Stomach (tissue), 19 donors: ENCODE measurements at places on chromosomes 6 and 20. TPM values are rescaled to one million over a fixed set of nuclear protein-coding genes. Genes with fewer than 3 reads are reported as not detected.

GRCh38 chr20:10992731-10993130 is 318.9 kb upstream of the JAG1 start:
- H3K36me3 ChIP-seq, result no peaks in the 10 kb centered on the region
- H3K4me3 ChIP-seq, result no peak overlapping the region
- no peaks in the 10 kb centered on the region for H3K4me1 ChIP-seq
- no peak overlapping the region for H3K27ac ChIP-seq

DNA sequence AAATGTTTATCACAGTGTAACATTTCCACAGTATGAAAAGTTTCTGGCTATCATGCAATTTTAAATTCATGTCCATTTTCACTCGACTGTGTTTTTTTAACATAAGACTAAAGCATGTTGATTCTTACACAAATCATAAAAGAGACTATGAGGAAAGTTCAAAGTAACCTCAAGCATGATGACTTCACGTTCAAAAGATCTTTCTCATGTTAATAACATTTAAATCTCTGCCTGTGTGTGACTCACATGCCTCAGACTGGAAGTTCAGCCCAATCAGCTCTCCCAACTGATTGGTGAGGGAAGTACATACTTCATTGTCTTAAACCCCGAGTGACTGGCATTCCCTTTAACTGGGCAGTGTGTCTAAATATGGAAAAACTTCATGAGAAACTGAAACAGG is 37.4 kb downstream of the ATXN1 start:
- H3K4me3 ChIP-seq, result no peak overlapping the region
- no peaks in the 10 kb centered on the region for H3K27me3 ChIP-seq
- H3K36me3 ChIP-seq, result no peaks in the 10 kb centered on the region
- DNase-seq, result no peak
- H3K27ac ChIP-seq, result peak overlapping the region; percentile 83

- no peaks in the 10 kb centered on the region for H3K36me3 ChIP-seq
- no peaks in the 10 kb centered on the region for H3K4me1 ChIP-seq
- H3K4me3 ChIP-seq, result no peak overlapping the region
- no peak for DNase-seq
- no peaks in the 10 kb centered on the region for H3K27me3 ChIP-seq
- no peak overlapping the region for H3K27ac ChIP-seq
Measured at GRCh38 chr20:39090906-39091305, 128.8 kb downstream of the DHX35 start.

- peaks cover 18% of the 10 kb centered on the region for H3K27me3 ChIP-seq
- no peaks in the 10 kb centered on the region for H3K4me1 ChIP-seq
- H3K4me3 ChIP-seq, result no peak overlapping the region
Measured at GRCh38 chr6:28757429-28758045, 166.2 kb downstream of the TRIM27 start.

- H3K4me1 ChIP-seq, result peaks cover 46% of the 10 kb centered on the region
- no peaks in the 10 kb centered on the region for H3K27me3 ChIP-seq
- peak overlapping the region; percentile 77 for H3K27ac ChIP-seq
- peak; percentile 49 for DNase-seq
- peaks cover 90% of the 10 kb centered on the region for H3K36me3 ChIP-seq
Measured at GRCh38 chr6:111564482-111564945, 41.2 kb downstream of the TRAF3IP2 start.

DNA sequence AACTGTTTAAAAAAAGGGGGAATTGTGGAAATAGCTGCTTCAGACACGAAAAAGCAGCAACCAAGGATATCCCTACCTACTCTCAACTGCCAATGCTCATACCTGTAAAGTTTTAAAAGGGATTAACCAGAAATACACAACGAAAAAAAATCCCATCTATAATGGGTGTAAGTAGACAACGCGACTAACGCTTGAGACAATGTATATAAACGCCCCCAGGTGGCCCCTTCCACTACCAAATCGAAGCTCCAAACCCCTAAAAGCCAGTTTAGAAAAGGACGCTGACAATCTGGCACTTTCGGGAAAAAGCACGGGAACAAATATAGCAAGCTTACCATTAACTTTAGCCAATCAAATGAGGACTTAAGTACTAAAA is 94.5 kb upstream of the BTN3A2 start:
- H3K36me3 ChIP-seq, result no peaks in the 10 kb centered on the region
- H3K27ac ChIP-seq, result no peak overlapping the region
- no peak for DNase-seq
- H3K4me1 ChIP-seq, result peaks cover 29% of the 10 kb centered on the region

- no peak overlapping the region for H3K27ac ChIP-seq
- H3K4me3 ChIP-seq, result no peak overlapping the region
- H3K27me3 ChIP-seq, result peaks cover 77% of the 10 kb centered on the region
- no peaks in the 10 kb centered on the region for H3K4me1 ChIP-seq
- H3K36me3 ChIP-seq, result no peaks in the 10 kb centered on the region
- no peak for DNase-seq
Measured at GRCh38 chr20:63342561-63343459, 18.3 kb downstream of the CHRNA4 start.

- no peaks in the 10 kb centered on the region for H3K36me3 ChIP-seq
- DNase-seq, result no peak
- no peaks in the 10 kb centered on the region for H3K27me3 ChIP-seq
- H3K27ac ChIP-seq, result no peak overlapping the region
Measured at GRCh38 chr6:118963003-118963402, 28.0 kb upstream of the MCM9 start.

GRCh38 chr20:1490643-1491195 is 501 bp downstream of the SIRPB2 start:
- no peaks in the 10 kb centered on the region for H3K36me3 ChIP-seq
- peak overlapping the region; percentile 63 for H3K27ac ChIP-seq
- no peaks in the 10 kb centered on the region for H3K4me1 ChIP-seq
- peaks cover 5% of the 10 kb centered on the region for H3K27me3 ChIP-seq
- H3K4me3 ChIP-seq, result peak overlapping the region; percentile 27

DNA sequence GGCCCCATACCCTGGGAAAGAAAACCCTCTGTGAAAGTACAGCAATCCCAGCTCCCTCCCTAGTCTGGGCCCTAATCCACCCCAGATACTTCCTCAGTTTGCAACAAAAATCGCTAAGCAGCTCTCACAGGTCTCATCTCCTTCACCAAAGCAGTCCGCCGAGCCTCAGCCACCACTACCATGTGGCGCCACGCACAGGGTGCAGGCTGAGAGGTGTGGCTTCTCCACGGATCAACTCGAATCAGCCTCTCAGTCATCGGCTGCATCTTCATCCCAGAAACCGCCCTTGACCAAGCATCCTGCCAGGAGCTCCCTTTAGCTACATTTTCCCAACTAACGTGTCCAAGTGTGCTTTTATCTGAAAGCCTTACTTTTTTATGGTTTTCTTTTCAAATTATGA is 50.7 kb downstream of the ANKRD60 start:
- H3K27ac ChIP-seq, result no peak overlapping the region
- no peak for DNase-seq

GRCh38 chr6:148700047-148700715 is 46.6 kb upstream of the UST start:
- H3K36me3 ChIP-seq, result no peaks in the 10 kb centered on the region
- H3K27me3 ChIP-seq, result no peaks in the 10 kb centered on the region
- no peak overlapping the region for H3K27ac ChIP-seq
- H3K4me1 ChIP-seq, result peaks cover 5% of the 10 kb centered on the region
- no peak for DNase-seq

GRCh38 chr6:1834207-1834606 is 224.5 kb downstream of the FOXC1 start:
- H3K27ac ChIP-seq, result no peak overlapping the region
- H3K36me3 ChIP-seq, result no peaks in the 10 kb centered on the region

DNA sequence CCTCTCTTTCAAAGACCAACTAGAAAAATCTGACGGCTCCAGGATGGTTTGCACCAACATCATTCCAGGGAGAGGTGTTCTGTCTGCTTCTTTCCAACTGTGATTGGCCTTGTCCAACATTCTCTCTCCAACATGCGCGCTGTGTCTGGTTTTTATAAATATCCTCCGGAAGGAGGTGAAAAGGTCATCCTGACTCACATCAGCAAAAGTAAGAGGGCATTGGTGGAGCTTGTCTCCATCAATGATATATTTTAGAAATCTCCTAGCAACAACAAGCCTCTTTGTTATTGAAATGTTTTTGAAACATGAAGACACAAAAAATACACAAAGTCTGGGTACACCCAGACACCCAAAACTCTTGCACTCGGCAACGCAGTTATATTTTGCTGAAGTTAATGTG is 475.3 kb upstream of the JARID2 start:
- no peaks in the 10 kb centered on the region for H3K36me3 ChIP-seq
- DNase-seq, result no peak
- no peak overlapping the region for H3K27ac ChIP-seq
- no peaks in the 10 kb centered on the region for H3K27me3 ChIP-seq

GRCh38 chr6:33207552-33208090 is 679 bp upstream of the RING1 start:
- DNase-seq, result peak; percentile 87
- H3K27me3 ChIP-seq, result no peaks in the 10 kb centered on the region
- peak overlapping the region; percentile 97 for H3K27ac ChIP-seq

- peak overlapping the region; percentile 62 for H3K27ac ChIP-seq
- no peaks in the 10 kb centered on the region for H3K27me3 ChIP-seq
- peaks cover 21% of the 10 kb centered on the region for H3K4me1 ChIP-seq
- no peak overlapping the region for H3K4me3 ChIP-seq
- no peaks in the 10 kb centered on the region for H3K36me3 ChIP-seq
- no peak for DNase-seq
Measured at GRCh38 chr6:107821591-107821990, 2.5 kb downstream of the SCML4 start.

GRCh38 chr6:105482227-105482844 is 79.5 kb upstream of the PREP start:
- peak overlapping the region; percentile 36 for H3K27ac ChIP-seq
- DNase-seq, result peak; percentile 36
- H3K4me1 ChIP-seq, result peaks cover 33% of the 10 kb centered on the region
- H3K36me3 ChIP-seq, result no peaks in the 10 kb centered on the region
- no peaks in the 10 kb centered on the region for H3K27me3 ChIP-seq
- no peak overlapping the region for H3K4me3 ChIP-seq

DNA sequence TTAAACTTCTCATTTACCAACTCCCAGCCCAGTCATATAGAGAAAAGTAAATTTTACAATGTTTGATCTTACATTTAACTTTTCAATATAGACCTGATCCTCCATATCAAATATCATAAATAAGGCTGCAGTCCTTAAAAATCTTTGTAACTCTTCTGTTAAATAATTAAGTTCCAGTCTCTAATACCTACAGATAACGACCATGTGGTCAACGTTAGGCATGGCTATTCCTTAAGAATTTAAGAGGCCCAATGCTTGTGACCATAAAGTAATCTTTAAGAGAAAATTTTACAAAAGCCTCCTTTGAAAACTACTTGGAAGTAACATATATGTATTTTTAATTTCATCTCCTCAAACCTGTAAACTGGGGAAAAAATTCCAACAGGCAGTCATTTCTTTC is 1.6 kb downstream of the FBXO5 start:
- H3K4me3 ChIP-seq, result no peak overlapping the region
- no peaks in the 10 kb centered on the region for H3K27me3 ChIP-seq
- DNase-seq, result no peak
- no peaks in the 10 kb centered on the region for H3K36me3 ChIP-seq
- peaks cover 37% of the 10 kb centered on the region for H3K4me1 ChIP-seq

GRCh38 chr6:111592726-111593511 is 12.8 kb downstream of the TRAF3IP2 start:
- H3K27me3 ChIP-seq, result no peaks in the 10 kb centered on the region
- H3K36me3 ChIP-seq, result peaks cover 20% of the 10 kb centered on the region

- H3K27me3 ChIP-seq, result peaks cover 14% of the 10 kb centered on the region
- H3K27ac ChIP-seq, result no peak overlapping the region
- no peak for DNase-seq
- H3K4me1 ChIP-seq, result peaks cover 12% of the 10 kb centered on the region
- no peaks in the 10 kb centered on the region for H3K36me3 ChIP-seq
Measured at GRCh38 chr6:165804331-165805066, 141.5 kb upstream of the PDE10A start.

- no peaks in the 10 kb centered on the region for H3K27me3 ChIP-seq
- no peaks in the 10 kb centered on the region for H3K36me3 ChIP-seq
- no peak for DNase-seq
- no peak overlapping the region for H3K27ac ChIP-seq
- H3K4me1 ChIP-seq, result peaks cover 27% of the 10 kb centered on the region
Measured at GRCh38 chr6:56796196-56796532, 153.5 kb upstream of the DST start.

- H3K27ac ChIP-seq, result peak overlapping the region; percentile 25
- no peak overlapping the region for H3K4me3 ChIP-seq
- DNase-seq, result no peak
- peaks cover 12% of the 10 kb centered on the region for H3K4me1 ChIP-seq
- H3K36me3 ChIP-seq, result no peaks in the 10 kb centered on the region
Measured at GRCh38 chr20:19284400-19285178, 72.1 kb downstream of the SLC24A3 start.

The COX4I2 gene
- total RNA-seq, result 1.8 TPM

The DEFB112 gene
- not detected for total RNA-seq

The RWDD1 gene
- 20.7 TPM for total RNA-seq

The SLC26A8 gene
- total RNA-seq, result 0.14 TPM

The EFCAB8 gene
- 0.18 TPM for total RNA-seq

The HCK gene
- not detected for total RNA-seq

The RBPJL gene
- total RNA-seq, result not detected

The LY6G5B gene
- 15.8 TPM for total RNA-seq

The OLIG3 gene
- total RNA-seq, result not detected

The TCP11 gene
- not detected for total RNA-seq

The IP6K3 gene
- total RNA-seq, result 0.58 TPM
